ENCODE measurements at places on chromosomes 11 and 22.

DNA sequence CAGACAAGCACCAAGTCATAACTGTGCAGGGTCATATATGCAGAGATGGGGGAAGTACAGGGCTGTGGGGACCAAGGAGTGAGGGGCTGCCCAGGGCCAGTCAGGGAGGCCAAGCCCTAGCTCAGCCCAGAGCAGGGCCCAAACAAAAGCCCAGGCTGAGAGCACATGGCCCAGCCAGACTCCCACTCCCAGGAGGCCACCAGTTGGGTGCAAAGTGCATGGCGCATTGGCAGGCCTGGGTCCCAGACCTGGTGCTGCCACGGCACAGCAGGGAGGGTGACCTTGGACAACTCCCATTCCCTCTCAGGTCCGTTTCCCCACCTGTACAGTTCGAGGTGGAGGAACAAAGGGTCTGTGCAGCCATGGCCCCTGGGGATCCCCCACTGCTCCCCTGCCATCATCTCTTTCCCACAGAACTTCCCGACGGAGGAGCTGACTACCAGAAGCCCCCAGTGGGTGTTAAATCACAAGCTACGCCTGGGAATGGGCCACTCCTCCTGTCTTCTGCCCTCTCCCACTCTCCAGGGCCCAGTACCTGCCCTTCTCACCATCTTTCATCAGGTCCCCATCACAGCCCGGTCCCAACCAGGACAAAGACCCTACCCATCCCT lies 608 bp downstream of the NIPSNAP1 start:
- DNase-seq: no peak
- peak overlapping the region; percentile 71 for H3K4me3 ChIP-seq
- H3K4me1 ChIP-seq: no peaks in the 10 kb centered on the region
- no peaks in the 10 kb centered on the region for H3K36me3 ChIP-seq
- peak overlapping the region; percentile 57 for H3K27ac ChIP-seq

DNA sequence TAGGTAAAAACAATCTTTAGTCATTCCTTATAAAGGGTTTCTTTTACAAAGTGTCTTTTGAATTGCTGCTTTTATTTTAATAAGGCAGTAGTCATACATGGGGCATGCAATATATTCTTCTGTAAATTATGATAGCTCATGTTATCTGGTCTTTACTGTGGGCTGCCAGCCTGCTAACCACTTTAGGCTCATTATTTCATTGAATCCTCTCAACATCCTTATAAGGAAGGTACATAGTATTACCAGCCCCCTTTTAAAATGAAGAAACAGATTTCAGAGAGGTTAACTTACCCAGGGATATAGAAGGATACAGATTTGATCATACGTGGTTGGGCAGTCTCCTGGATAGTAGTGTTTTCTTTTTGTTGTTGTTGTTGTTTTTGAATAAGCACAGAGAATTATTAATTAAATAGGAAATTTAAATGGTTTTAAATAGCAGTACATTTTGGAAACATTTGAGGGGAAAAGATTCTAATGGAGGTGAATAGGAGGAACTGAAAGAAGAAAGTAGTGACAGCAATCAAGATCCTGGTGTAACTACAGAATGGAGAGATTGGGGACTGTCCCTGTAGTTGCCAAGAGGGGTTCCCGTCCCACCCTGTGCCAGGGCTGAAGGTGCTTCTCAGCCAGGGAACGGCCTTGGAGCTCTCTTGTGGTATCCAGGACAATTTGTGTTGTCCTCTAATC lies 21.0 kb downstream of the SPECC1L start:
- H3K36me3 ChIP-seq: no peaks in the 10 kb centered on the region
- H3K4me1 ChIP-seq: peaks cover 9% of the 10 kb centered on the region
- no peaks in the 10 kb centered on the region for H3K27me3 ChIP-seq
- H3K4me3 ChIP-seq: no peak overlapping the region

GRCh38 chr11:95453616-95454171 lies 222.7 kb upstream of the SESN3 start:
- no peaks in the 10 kb centered on the region for H3K4me1 ChIP-seq
- H3K27me3 ChIP-seq: no peaks in the 10 kb centered on the region
- H3K4me3 ChIP-seq: no peak overlapping the region
- no peak for DNase-seq
- no peak overlapping the region for H3K27ac ChIP-seq

DNA sequence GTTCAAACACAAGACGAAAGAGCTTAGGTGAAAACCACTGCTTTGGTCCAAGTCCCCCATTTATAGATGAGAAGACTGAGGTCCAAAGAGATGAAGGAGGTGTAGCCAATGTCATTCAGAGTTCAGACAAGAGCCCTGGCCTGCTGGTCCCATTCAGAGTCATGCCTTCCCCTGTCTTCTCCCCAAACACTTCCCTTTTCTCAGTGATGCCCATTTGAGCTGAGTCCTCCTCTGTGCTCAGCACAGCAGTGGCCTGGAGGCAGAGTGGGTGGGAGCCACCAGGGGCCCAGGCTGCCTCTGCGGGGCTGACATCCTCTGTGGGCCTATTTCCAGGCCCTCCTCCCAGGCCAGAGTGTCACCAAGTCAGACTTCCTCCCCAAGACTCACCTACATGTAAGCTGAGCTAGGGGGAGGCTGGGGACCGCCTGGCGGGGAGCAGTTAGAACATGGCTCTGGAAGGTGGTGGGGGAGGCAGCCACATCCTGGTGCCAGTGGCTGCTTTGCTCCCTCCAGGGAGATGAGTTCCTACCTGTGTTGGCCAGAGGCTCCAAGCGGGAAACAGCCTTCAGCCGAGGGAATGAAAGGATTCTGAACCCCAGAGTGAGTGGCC lies 22.4 kb upstream of the LRRC10B start:
- H3K4me3 ChIP-seq: no peak overlapping the region
- no peak for DNase-seq
- H3K27me3 ChIP-seq: no peaks in the 10 kb centered on the region
- H3K27ac ChIP-seq: no peak overlapping the region
- H3K36me3 ChIP-seq: no peaks in the 10 kb centered on the region
